ENCODE measurements at places on chromosomes 6 and 20. TPM values are rescaled to one million over a fixed set of nuclear protein-coding genes. Genes with fewer than 3 reads are reported as not detected.

The BAK1 gene
- total RNA-seq, result 6.9 TPM

The OTOR gene
- not detected for total RNA-seq

The TCP11 gene
- 0.23 TPM for total RNA-seq

The ADGRF5 gene
- 9.9 TPM for total RNA-seq

The FABP7 gene
- total RNA-seq, result 426 TPM

Data from diencephalon (tissue), 1 donor.